T-helper 1 cell (primary cell): ENCODE measurements at places on chromosomes 12 and 14.
A peak's percentile ranks its signal among the peaks of the same experiment; 100 is the strongest.

DNA sequence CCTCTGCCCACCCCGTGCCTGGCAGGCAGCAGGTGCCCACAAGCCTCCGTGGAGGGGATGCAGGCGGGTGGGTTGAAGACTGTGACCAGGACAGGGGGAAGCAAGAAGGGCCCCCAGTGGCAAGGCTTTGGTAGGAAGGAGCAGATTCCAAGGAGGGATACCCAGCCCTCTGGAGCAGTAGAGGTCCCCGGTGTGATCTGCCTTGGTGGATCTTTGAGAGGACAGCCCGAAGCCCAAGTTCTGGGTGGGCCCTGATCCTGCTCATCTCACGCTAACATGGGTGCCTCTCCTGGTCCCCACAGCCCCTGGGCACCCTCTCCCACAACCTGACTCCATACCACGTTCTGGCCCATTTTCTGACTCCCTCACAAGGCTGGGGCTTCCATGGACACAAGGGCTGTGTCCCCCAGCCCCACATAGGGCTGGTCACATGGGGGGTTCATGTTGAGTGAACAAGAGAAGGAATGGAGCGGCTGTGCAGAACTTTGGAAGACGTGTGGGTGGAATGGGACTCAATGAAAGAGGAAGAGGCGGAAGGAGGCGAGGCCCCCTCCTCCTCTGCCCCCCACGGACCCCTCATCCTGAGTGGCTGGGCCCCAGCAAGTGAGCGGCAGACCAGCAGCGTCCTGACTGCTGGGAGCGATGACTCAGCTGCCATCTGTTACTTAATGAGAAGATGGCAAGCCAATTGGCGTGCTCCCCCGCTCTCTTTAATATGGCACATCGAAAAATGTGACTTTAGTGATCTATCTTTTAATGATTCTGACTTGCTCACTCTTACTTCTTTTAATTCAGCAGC is 77.0 kb upstream of the BCL11B start:
- no peak for DNase-seq

DNA sequence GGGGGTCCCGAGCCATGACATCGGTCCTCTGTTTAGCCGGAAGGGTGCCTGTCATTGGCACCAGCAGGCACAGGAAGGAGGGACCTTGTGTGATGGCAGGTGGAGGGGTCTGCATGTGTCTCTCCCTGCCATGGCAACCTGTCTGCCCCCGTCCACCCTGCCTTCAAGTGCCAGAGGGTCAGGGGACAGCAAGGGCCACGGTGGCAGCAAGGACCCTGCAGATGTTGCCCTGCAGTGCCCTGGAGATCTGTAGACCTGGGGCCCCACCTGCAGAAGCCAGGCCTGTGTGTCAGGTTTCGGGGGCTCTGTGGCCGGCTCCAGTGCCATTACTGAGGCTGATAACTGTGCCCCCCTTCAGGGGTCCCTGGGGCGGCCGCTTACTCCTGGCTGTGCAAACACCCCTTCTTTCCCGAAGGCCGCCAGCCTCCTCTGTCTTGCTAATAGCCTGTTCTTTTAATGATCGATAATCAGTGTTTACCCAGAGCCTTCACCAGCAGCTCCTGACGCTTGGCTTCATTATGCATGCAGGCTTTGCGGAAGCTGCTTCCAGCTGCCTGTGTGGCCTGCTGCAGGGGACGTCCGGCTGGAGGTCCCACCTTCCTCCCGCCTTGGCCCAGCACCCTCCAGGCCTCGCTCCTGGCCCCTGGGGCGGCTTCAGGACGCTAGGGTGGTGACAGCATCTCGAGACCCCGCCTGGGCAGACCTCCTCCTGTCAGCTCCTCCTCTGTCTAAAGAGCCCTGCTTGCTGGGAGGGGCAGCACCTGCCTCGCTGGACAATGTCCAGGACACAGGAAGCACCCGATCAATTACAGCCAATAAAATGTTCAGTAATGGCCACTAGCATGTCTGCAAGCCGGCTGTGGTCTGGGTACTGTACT is 153.0 kb downstream of the KIF26A start:
- DNase-seq = peak; percentile 8

DNA sequence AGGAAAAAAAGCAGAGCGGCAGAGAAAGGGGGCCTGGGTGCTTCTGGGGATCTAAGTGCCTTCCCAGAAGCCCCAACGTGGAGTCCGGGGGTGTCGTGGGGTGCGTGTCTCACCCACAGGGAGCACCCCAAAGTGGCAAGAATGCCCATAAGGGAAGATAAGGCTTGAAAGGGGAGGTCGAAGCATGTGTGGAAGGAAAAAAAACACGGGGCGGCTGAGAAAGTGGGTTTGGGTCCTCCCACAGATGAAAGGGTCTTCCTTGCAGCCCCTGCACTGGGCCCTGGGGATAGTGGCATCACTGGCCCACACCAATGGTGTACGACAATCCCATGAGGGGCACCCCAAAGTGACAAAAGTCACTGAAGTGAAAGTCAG is 275.5 kb downstream of the ALG10 start:
- no peak for DNase-seq

GRCh38 chr12:64663015-64663414 is 52.7 kb downstream of the RASSF3 start:
- DNase-seq = no peak

DNA sequence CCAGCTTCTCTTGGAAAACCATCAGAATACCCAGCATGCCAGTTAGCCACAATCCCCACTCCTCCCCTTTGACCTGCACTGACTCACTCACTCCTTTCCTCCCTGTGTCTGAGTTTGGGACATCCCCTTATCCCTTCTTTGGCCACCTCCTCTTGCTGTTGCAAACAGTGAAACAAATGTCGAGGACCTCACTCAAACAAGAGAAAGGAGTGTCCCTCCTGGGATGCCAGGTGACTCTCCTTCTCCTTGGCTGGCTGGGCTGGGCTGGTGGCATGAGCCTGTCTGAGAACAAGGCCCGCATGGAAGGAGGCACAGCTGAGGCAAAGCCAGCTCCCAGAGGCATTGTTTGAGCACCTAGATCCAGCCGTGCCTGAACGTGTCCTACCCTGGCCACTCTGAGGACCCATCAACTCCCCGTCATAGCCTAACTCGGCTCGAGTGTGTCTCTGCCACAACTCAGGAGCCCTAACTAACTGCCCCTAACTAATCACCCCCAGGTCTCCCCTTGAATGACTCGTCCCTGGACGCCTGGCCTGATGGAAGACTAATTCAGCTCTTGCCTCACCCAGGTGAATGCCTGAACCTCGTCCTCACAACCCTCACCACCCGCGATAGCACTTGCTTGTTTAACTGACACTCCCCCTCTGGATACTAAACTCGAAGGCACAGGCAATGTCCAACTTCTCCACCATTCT is 43.0 kb downstream of the NCOR2 start:
- no peak for DNase-seq

GRCh38 chr12:82787016-82787415 is 100.3 kb downstream of the TMTC2 start:
- DNase-seq = no peak

GRCh38 chr12:19894050-19894449 is 454.8 kb downstream of the AEBP2 start:
- DNase-seq = no peak

DNA sequence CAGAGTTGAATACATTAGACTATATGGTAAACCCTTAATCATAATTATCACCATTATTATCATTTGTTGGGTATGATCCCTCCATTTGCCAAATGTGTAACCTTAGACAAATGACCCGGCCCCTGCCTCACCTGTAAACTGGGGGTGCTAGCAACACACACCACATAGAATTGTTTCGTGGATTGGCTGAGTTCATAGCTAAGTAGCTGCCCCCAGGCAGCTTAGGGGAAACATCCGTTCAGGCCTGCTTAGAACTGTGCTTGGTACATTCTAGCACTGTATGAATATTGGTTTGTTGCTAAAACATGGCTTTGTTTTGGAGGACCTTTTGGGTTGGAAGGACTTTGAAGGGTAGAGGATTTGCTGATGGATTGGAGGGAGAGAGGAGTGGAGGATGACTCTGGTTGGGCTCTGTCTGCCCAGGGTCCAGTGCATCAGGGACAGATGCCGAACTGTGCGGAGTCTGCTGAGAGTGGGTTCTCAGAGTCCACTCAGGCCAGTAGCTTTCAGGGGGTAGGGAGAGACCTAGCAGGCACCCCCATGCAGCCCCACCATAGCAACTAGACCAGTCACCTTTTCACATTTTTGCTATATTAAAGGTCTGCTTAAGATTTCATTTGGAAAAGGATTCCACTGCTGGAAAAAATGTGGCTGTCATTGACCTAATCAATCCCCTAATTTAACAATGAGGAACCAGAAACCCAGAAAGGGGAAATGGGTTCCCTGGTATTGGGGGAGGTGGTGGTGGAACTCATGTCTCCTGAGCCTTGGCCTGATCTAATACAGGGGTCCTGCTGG is 2.2 kb downstream of the RIN3 start:
- DNase-seq = no peak

DNA sequence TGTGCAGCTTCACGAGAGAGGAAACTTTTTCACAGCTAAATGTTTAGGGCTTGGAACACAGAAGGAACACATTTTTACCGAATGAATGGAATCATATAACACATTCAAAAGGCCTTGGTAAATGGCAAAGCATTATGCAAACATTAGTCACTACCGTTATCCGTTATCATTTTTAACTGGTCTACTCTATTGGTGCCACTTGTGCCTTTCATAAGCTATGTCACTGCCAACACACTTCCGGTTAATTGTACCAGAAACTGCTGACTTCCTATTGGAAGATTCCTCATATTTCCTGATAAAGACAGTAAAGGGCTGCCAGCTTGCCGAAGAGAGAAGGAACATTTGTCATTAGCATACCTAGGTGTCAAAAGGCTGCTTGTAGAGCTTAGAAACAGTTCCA is 169.2 kb downstream of the APAF1 start:
- DNase-seq = no peak

GRCh38 chr12:113772505-113773030 is 193.6 kb downstream of the RBM19 start:
- no peak for DNase-seq

DNA sequence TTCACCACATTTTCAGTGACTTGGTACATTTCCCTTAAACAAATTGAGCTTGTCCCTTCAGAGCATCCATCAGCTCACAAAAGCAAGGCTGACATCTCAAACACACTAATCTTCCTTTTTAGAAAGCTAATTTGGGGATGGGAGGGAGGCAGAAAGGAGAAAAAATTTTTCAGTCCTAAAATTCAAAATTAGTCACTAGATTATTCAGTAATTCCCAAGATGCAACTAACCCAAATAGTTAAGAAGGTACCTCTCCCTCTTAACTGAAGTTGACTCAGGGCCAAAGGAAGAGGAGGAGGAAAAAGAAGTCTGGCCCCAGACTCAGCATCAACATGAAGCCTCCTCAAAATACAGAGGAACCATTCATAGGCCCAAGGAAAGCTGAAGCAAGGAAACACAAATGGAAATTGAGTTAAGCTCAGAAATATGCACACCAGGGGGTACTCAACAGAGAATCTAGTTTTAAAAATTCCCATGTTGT is 21.7 kb downstream of the CBX5 start:
- DNase-seq = no peak

GRCh38 chr14:46322730-46323403 is 328.7 kb downstream of the RPL10L start:
- no peak for DNase-seq

DNA sequence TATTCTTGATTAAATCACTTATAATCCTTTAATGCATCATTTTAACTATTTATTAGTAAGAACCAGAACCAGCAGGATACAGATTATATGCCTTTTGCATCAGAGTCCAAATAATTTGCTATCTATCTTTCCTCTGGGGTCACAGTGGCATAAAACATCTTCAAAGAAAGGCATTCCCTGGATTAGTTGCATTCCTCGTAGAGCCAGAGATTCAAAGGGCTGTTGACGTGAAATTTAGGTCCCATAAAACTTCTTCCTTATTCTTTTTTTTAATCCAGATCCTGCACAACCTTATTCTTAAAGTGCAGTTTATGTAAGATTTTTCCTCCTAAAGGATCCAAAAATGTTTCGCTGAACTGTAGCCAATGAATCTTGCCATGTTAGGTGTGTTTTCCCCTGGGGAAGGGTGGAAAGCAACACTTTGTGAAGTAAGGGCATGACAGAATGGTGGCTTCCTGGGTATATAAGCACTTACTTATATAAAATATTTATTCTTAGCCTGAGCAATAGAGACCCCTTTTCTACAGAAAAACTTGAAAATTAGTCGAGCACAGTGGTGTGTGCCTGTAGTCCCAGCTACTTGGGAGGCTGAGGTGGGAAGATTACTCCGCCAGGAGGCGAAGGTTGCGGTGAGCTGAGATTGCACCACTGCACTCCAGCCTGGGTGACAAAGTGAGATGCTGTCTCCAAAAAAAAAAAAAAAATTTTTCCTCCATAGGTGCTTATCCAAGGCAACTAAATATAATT is 208.7 kb downstream of the PCNX1 start:
- no peak for DNase-seq

GRCh38 chr14:25121337-25122129 is 71.6 kb upstream of the STXBP6 start:
- DNase-seq = no peak

- no peak for DNase-seq
Observed at GRCh38 chr12:106897981-106898901, 57.5 kb upstream of the TMEM263 start.

GRCh38 chr12:16520328-16520727 is 85.6 kb downstream of the LMO3 start:
- no peak for DNase-seq

DNA sequence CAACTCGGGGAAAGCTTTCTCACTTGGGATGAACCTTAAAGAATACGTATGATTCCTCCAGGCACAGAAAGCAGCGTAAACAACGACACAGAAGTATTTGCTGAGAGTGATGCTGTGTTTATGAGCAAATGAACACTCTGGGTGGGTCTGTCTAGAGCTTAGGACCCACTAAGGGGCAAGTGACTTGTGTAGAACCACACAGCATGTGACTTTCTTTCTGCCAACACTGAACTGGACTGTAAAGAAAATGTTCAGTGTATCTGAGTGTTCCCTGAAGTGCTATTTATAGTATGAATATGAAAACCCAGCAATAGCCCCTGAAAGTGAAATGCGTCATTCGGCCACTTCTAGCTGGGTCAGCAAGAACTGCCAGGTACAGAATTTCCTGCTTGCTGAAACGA is 78.5 kb downstream of the ST8SIA1 start:
- no peak for DNase-seq

DNA sequence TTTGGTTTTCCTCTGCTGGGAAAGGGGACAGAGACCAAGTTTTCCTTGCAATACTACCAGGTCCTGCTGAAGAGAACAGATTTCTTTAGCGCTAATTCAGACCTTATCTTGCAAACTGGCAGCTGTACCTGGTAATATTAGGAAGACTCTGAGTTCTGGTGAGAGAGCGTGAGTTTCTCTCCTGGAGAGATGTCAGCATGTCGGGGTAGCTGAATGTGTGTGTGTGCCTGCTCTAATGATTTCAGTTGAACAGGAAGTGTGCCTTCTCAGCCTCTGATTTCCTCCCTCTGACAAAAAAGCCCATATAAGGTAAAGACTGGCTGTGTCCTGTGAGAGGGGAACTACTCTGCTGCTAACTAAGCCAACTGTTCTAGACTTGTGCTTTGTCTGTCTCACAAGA is 10.3 kb upstream of the ERP27 start:
- DNase-seq = peak; percentile 34

GRCh38 chr14:24378981-24379906 is 11.3 kb downstream of the NFATC4 start:
- no peak for DNase-seq
